SK-N-SH (cell line): ENCODE measurements at places on chromosomes 1 and 21. TPM values are rescaled to one million over a fixed set of nuclear protein-coding genes. Genes with fewer than 3 reads are reported as not detected.

Gene CHD5
- 0.26 and 0.62 TPM in 2 replicates for polyA plus RNA-seq

Gene FTCD
- 0.33 and 0.37 TPM in 2 replicates for polyA plus RNA-seq

Gene ZBTB8B
- polyA plus RNA-seq, result 0.08 and 0.16 TPM in 2 replicates

Gene KIRREL1
- 47.8 and 52.3 TPM in 2 replicates for polyA plus RNA-seq

Gene KRTAP7-1
- not detected in 2 replicates for polyA plus RNA-seq

Gene LRRC53
- not detected in 2 replicates for polyA plus RNA-seq

Gene OR2M3
- polyA plus RNA-seq, result not detected in 2 replicates

Gene TNFRSF14
- polyA plus RNA-seq, result 0.19 and 0.28 TPM in 2 replicates

Gene CELA3B
- not detected in 2 replicates for polyA plus RNA-seq

Gene PIK3CD
- 5.5 and 6.0 TPM in 2 replicates for polyA plus RNA-seq
